Spinal cord (tissue), 10 donors: ENCODE measurements at places on chromosomes 4 and X. TPM values are rescaled to one million over a fixed set of nuclear protein-coding genes. Genes with fewer than 3 reads are reported as not detected.

Gene KCTD8
- 12.8 TPM for total RNA-seq

- no peak for DNase-seq
Measured at GRCh38 chr4:44961001-44961755, 234.8 kb upstream of the GNPDA2 start.

Gene DGAT2L6
- total RNA-seq = not detected

Gene MAGEB1
- not detected for total RNA-seq

DNA sequence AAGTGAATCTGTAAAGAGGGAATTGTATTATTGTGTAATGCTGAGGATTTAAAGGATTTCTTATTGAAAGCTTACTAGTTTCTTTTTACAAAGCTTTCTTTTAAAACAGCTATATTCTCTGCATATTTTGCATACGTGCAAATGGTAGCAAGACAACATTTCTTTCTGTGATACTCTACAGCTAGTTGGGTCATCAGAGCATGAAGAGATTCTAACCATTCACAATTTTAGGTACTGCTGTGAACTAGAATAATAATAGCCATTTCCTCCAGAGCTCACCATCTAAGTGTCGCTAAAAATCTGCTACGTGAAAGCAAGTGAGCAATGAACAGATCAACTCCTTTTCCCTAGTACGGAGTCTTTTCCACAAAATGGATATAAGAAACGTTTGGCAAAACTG is 37.3 kb downstream of the ARHGAP6 start:
- no peak for DNase-seq

GRCh38 chr4:164924670-164925238 is 47.8 kb downstream of the APELA start:
- no peak for DNase-seq

- no peak for DNase-seq
Measured at GRCh38 chr4:188989371-188989770, 850.1 kb downstream of the TRIML1 start.

Gene TLR1
- 11.0 TPM for total RNA-seq

DNA sequence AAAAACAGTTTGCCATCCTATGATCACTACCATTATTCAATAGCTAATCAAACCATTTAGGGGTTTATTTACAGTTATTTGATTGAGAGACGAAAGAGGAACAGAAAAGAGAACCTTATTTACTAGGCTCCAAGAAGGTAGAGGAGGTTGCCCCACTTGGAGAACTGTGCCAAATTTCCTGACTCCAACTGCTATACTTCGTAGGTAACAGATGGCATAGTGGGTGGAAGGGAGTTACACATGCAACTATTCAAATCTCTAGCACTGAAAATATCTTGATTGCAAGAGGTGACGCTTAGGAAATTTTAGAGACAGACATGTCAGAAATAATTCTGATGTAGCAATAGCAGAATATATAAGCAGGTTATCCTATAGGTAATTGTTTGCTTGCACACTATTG is 38.0 kb upstream of the TMPRSS11F start:
- DNase-seq = no peak

Gene TCEAL7
- 142 TPM for total RNA-seq

- peak; percentile 84 for DNase-seq
Measured at GRCh38 chr4:74117024-74117534, 18.1 kb upstream of the CXCL2 start.

Gene PKD2
- total RNA-seq = 49.4 TPM

- no peak for DNase-seq
Measured at GRCh38 chr4:32249040-32249439, 1528.9 kb downstream of the PCDH7 start.

- peak; percentile 9 for DNase-seq
Measured at GRCh38 chr4:46844325-46844917, 64.6 kb downstream of the COX7B2 start.

- no peak for DNase-seq
Measured at GRCh38 chrX:68177542-68177941, 255.8 kb downstream of the OPHN1 start.

Gene CTAG2
- not detected for total RNA-seq

DNA sequence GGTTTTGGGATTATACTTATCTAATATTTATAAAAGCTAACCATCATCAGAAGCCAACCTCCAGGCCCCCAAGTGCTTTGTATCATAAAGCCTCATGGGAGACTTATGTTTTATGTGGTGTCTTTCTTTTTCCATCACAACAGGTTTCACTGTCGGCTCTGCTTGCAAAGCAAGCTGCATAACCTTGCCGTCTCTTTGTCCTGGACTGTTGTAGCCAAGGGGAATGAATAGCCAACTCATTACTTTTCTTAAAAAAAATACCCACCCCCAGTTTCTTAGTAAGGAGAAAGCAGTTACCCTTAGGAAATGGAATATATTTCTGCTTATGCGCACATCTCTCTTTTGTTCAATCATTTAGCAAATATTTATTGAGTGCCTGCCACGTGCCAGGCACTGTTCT is 40.7 kb downstream of the FAM184B start:
- DNase-seq = no peak

Gene NAP1L5
- total RNA-seq = 166 TPM

Gene PNMA6A
- 16.3 TPM for total RNA-seq
